ENCODE measurements at places on chromosomes 7 and 10.

DNA sequence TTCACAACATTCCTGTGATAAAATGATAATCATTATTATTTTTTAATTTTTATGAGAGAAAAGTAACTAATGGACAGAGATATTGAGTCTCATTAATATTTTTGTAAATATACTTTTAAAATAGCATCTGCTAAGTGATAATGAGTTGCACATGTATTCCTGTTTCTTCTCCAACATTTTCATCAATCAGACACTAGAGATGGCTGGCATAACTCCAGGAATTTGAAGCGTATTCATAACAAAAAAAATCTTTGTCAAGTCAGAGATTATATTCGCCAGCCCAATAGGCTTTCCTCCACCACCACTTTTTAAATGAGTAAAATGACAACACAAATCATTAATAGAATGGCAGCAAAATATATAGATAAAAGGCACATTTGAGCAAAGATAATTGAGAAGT is 524.0 kb upstream of the KCND2 start:
- DNase-seq: no peak

DNA sequence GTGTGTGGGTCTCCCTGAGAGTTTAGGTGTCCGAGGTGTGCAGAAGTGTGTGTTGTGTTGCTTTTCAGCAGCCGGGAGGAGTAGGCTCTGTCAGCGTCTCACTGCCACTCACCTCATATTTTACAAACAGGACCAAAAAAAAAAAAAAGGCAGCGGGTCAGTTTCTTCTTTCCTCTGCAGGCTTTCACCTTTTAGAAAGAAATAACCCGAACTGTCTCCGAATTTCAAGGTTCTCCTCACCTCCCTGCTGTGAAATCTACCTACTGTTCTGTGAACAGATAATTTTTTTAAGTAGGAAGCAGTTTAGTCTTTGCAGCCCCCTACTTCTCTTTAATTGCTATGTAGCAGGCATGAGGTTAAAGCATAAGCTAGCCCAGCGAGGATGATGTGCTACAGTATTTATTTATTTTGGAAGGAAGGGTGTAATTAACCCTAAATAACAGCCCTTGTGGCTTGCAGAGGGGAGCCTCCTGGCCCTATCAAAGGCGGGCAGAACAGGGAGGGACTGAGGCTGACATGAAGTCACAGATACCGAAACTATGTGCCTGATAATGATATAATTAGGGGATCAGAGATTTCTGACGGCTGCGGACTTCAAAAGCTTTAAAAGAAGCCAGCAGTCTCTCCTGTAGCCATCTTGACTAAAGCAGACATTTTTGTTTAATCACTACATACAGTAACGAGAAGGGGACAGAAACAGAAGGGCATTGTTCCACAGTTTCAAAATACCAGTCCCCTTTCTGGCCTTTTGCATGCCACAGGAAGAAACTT is 1.6 kb downstream of the BAMBI start:
- DNase-seq: peak; percentile 39

DNA sequence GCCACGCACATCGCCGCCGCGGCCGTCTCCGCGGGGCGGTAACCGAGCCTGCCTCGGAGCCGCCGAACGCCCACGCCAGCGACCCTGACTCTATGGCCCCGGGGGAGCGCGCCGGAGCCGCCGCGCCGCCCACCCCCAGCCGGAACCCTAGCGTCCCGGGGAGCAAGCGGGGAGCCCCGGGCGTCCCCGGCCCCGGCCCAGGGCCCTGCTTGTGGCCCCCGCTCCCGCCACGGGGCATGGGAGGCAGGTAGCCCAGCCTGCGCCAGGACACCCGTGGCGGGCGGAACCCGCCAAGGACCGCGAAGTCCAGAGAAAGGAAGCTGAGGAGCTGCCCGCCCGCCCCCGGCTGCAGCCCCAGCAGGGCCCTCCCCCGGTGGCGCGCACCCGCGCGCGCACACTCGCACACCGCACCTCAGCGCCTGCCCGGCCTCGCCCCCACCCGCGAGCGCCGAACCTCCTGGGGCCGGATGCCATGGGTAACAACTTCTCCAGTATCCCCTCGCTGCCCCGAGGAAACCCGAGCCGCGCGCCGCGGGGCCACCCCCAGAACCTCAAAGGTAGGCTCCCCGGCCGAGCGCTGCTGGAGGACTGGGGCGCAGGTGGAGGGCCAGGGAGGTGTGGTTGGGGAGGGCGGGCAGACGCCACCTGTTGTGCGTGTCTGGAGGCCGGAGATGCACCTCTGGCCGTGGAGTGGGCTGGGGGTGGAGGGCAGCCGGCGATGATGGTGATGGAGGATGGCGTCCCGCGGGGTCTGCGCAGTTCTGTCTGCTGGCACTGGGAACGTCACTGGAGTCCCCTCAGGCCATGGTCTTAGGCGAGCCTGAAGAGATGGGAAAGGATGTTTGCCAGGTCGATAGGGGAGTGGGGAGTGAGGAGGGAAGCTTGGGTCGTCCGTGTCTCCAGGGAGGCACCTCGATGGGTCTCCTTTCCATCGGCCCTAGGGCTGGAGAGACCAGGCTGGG is 692 bp downstream of the NEURL1 start:
- DNase-seq: peak; percentile 49

- no peak for DNase-seq
Observed at GRCh38 chr10:47330366-47330765, 8.1 kb downstream of the GDF2 start.

Measured in B cell (primary cell).